ENCODE measurements at places on chromosomes 2 and 18.

GRCh38 chr2:17821535-17822444 is 5.5 kb downstream of the MSGN1 start:
- no peak for DNase-seq

GRCh38 chr2:148948868-148949267 is 73.8 kb downstream of the KIF5C start:
- no peak for DNase-seq

GRCh38 chr2:42050010-42050702 is 2.3 kb downstream of the PKDCC start:
- no peak for DNase-seq

GRCh38 chr18:46481048-46481846 is 175.8 kb downstream of the LOXHD1 start:
- peak; percentile 14 for DNase-seq

- DNase-seq = no peak
Observed at GRCh38 chr2:173146590-173146989, 70.9 kb downstream of the MAP3K20 start.

- DNase-seq = no peak
Observed at GRCh38 chr18:80167331-80167730, 58.3 kb downstream of the ADNP2 start.

All from hematopoietic multipotent progenitor cell treated with erythropoietin and hydrocortisone succinate and interleukin-3 and kit ligand, for 17 days (in vitro differentiated cells).